ENCODE measurements at places on chromosomes 2 and 18.

GRCh38 chr18:32173654-32174053 lies 16.2 kb upstream of the MEP1B start:
- ATAC-seq: no peak

DNA sequence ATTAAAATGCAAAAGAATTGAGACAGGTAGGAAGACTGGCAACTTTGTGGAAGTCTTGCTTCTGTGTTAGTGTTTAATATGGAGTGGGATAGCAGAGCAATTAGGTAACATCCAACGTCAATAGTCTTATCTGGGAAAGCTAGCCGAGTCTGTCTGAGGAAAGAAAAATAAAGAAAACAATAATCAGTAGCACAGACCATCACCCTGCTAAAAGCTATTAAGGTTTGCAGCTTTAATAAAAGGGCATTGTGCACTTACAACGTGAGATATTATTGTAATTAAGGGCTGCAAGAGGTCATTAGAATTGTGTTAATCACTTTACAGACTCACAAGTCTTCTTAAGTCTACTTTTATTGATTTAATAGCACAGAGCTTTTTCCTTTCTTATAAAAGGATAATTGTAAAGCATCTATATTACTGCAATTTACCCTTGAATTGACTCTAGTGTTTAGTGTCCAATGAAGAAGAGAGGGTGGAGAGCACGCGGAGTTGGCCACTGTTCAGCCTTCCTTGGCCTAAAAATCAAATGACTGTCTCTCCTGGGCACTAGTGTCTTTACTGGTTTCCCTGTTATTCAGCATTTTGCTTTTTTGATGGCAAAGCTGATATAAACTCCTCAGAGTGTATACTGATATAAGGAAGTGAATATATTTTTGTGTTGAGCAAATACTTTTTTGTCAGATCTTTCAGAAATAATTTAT lies 2.0 kb downstream of the CDH7 start:
- ATAC-seq: no peak

GRCh38 chr2:237289139-237289538 lies 124.8 kb downstream of the COL6A3 start:
- no peak for ATAC-seq

DNA sequence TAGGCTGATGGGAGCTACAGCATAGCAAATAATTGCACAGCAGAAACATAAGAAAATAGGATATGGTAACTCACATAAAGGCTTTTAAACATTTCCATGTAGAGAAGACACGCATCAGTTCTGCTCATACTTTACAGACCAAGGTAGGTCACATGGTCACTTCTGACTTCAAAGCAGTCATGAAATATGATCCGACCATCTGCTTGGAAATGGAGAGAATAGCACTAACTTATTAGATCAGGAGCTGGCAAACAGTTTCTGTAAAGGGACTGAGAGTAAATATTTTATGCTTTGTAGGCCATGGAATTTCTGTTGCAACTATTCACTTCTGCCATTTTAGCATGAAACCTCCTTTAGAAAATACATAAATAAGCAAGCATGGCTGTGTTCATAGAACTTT lies 936.6 kb upstream of the FANCL start:
- ATAC-seq: no peak

DNA sequence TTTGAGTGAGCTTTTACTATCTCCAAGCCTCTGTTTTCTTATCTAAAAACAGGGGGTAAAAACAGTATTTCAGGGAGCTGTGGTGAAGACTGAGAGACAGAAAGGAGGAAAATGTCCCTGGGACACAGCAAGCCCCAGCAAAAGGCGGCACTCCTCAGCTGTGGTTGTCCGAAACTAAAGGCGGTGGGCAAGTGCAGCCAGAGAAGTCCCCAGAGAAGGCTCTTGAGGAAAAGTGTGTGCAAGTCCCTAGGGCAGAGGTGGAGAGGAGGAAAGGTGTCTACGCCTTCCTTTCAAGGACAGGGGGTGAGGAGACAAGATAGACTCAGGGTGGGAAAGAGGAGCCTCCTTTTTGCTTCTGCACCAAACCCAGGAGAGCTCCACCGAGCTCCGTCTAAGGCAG lies 45.5 kb downstream of the CYP27C1 start:
- ATAC-seq: no peak

DNA sequence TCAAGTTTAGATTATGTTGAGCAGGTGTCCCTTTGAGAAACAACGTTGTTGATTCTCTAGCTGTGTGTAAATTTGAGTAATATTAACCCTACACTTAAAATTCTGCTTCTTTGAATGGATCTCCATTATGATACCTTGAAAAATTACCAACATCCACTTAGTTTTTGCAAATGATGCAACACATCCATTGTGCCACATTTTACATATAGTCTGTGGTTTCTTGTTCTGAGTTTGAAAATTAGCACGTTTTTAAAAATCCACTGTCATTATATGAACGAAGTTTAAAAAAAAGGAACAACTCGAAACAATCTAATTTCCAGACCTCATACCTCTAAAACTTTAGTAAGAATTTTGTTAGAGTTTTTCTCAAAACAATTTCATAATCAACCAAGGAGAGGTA lies 37.7 kb downstream of the PIK3C3 start:
- ATAC-seq: no peak

- ATAC-seq: no peak
Observed at GRCh38 chr18:35322486-35323458, 21.4 kb downstream of the ZNF24 start.

DNA sequence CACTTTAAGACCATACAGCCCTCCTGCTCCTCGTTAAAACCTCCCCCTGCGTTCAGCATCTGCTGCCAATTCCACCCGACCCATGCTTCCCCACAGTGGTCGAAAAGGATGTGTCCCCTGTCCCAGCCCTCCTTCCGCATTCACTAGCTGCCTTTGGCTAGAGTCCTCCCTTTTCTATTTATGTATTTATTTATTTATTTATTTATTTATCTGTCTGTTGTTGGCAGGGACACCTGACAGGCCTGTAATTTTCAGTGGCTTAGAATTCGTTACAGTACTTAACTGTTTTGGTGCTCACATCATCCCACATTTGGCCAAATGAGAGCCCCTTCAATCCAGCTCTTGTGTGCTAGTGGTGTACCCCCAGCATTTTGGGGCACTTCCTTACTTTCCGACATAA lies 50.8 kb downstream of the GNAL start:
- no peak for ATAC-seq

DNA sequence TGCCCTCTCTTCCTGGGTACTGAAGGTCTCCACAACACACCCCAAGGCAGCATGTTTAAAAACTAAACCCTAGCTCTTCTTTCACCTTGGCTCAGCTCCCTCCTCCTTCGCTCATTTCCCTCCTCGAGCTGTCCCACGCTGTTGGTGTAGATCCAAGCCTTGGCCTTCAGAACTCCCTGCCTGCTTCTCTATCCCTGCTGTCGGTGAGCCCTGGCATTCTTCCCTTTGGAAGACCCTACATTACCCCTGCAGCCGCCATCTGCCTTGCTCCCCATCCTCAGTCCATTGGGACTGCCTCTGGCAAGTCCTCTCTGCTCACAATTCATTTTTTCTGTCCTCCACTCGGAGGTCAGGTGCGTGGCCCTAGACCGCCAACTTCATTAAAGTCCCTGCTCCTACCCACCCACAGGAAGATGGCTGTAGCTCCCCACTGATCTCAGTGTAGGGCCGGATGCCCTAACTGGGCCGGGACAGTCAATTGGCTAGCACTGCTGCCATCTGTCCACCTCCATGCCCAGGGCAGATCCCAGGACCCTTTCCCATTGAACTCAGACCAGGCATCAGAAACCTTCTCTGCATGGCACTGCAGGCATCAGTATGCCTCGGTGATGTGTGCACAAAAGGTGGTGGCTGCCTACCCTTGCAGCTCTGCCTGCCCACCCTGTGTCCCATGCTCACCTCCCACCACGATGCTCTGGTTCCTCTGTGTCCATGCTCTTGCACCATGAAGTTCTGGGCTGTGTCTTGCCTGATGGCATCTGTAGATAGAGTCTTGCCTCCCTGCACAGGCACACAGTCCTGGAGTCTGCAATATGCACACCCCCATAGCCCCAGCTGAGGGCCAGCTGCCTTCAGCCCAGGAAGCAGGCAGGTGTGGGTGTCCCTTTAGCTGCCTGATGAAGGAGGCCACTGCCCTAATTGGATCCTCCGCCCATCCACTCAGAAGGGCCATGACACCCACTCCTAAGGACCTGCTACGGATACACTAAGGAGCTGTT lies 5.7 kb downstream of the AMER3 start:
- no peak for ATAC-seq

- ATAC-seq: no peak
Observed at GRCh38 chr18:11823545-11823944, 27.7 kb upstream of the CHMP1B start.

DNA sequence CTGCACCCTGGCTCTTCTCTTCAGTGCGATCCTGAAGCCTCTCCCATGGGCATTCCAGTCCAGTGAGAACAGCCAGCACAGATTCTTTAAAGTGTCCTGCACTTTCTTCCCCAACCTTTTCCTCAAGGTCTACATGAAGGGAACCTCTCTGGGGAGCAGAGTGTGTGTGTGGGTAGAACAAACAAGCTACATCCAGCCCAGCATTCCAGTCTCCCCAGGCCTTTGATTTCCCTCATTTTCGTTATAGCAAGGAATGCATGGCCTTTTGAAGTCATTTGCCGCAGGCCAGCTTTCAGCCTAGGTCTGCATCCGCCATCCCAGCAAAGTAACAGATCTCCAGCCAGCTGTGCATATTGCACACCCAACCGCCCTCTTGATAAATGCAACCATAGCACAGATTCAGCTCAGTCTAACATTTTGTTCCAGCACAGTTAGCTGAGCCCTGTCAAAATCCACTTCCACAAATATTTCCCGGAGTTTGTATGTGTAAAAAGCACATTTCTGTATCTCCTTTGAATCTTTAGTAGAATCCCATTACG lies 44.6 kb downstream of the CD8B2 start:
- ATAC-seq: no peak

DNA sequence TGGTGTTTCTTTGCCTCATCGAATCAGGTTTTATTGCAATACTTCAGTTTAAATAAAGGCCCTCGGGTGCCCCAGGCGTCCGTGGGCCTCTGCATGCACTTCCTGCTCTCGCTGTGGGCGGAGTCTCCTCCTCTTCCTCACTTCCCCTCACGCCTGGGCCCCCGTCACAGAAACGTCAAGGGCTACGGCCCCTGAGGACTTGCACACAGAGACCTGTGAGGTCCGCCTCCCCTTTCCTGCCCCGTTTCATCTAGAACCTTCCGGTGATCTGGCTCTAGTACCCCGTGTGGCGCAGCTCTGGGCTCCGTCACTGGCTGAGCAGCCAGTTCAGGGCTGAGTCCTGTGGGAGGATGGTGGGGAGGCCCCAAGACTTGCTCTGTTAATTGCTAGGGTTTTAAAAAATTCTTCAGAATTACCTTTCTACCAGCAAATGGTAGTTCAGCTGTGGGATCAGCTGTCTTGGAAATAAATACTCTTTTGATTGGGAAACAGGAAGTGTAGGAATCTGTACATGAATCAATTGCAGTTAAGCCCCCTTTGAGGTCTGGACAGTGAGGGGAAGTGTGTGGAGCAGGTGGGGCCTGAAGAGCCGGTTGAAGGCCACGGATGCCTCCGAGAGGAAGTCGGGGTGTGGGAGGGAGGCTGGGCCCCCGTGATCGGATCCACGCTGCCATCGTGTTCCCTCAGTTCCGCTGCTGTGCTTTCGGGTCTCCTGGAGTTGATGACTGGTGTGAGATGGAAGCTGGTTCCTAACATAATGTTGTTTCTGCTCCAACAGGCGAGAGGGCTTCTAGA lies 10.2 kb downstream of the NFATC1 start:
- ATAC-seq: peak; percentile 14

GRCh38 chr2:148674063-148675020 lies 29.8 kb downstream of the EPC2 start:
- ATAC-seq: no peak

GRCh38 chr2:238162846-238163441 lies 4.2 kb downstream of the ERFE start:
- ATAC-seq: no peak

GRCh38 chr2:107730898-107731297 lies 95.8 kb upstream of the RGPD4 start:
- ATAC-seq: no peak
